ENCODE measurements at places on chromosomes 7 and 10.
A peak's percentile ranks its signal among the peaks of the same experiment; 100 is the strongest.

- DNase-seq: no peak
These were observed 34.6 kb upstream of the UNCX start for GRCh38 chr7:1197997-1198625.

GRCh38 chr10:71981015-71981875 lies 17.1 kb downstream of the CHST3 start:
- DNase-seq: no peak

DNA sequence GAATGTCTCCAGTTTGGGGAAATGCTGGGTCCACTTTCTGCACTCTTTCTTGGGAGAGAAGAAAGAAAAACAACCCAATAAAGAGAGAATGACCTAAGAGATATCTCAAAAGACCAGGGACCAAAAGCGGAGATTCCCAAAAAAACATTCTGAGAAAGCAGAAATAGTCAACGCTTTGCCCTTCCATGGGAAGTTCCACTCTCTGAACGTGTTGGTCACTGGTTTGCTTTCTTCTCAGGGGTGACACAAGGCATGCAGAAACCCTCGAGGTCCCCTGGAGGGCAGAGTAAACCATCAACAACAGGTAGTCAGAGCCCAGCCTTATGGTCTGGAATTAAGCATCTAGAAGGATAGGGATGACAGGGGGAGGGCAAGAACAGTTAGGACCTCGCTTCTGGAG lies 26.2 kb upstream of the AOAH start:
- no peak for DNase-seq

DNA sequence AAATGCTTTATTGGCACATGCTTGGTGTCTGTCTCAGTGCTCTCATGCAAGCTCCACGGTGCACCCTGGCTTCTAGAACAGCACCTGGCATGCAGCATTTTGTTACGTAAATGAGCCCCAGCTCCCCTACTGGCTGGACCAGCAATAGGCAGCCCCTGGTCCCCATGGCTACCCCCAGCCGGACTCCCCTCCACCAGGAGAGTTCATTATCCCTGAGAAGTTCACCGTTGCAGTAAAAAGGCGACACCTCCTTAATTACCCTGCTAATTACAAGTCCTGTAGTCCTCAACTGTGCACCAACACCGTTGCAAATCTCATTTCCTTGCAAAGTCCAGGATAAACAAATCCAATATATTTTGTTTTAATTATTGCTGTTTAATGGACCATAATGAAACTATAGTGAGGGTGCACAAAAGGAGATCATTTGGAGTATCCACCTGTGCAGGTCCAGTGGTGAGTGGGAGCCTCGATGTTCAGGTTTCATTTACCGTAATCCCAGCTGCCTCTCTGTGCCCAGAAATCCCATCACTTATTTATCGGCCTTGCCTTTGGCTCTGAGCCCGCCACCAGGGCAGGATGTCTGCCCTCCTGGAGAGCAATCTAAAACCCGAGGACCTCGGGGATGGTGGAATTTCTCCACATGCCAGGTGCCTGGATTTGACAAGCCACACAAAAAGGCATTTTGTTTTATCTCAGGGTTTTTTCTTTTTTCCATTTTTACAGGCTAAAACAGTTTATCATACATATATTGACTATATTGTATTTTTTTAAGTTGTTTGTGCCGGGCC lies 12.8 kb upstream of the DRGX start:
- peak; percentile 16 for DNase-seq

- DNase-seq: no peak
These were observed 117.2 kb downstream of the MYOF start for GRCh38 chr10:93364966-93365365.

GRCh38 chr7:30887464-30887872 lies 24.2 kb upstream of the AQP1 start:
- DNase-seq: no peak

DNA sequence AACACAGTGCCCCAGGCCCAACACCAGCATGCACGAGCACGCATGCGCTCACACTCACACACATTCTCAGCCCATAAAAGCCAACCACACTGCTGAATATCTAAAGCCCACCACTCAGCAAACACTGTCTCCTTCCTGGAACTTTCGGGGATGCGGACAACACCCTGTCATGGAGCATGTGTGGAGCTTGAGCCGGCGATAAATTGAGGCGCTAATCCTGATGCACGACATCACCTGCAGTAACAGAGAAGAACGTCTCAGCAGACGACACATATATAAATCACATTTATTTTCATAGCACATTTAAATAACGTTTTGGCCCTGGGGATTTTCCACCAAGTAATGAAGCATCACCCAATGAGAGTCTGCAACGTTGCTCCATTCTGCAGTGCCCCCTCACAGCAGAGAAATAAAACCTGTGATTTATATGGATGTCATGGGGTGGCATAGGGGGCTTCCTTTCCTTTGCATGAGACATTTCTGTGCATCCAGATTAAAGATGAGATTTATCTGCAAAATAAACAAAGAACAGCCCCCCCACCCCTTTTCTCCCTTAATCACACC lies 267.7 kb upstream of the NFE2L3 start:
- no peak for DNase-seq

DNA sequence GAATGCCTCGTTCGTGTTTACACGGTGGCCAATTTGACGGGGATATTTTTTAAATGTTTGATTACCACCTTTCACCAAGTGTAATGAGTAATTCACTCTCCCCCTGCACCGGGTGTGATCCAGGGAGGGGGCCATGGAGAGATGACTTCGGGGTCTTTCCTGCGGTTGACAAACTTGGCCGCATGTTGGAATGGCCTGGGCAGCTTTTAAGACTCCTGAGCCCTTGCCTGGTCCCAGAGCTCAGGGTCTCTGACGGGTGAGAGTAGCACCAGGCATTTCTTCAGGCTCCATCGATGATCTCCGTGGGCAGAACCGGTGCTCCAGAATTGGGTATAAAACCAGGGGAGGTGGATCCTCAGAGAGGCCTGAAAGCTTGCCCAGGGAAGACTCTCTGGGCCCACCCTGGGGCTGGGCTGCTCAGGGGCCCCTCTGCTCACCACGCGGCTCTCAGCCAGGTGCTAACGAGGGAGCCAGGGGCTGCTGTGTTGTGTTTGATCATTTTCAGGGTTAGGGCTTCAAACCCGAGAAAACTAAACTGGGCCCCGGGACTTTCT lies 882 bp downstream of the ZNF282 start:
- DNase-seq: no peak

DNA sequence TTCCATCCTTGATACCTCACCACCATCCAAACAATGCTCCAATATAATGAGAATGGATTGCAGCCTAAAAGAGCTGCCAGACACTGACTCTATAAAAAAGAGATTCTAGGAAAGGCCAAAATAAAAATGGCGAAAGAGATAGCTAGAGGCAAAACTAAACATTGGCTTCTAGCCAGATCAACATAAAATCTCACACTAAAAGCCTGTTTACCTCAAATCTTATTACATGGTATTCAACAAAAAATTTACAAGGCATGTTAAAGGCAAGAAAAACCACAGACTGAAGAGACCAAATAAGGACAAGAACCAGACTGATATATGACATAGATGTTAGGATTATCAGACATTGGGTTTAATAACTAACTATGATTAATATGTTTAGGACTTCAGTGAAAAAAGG lies 1127.0 kb downstream of the DNAJB9 start:
- DNase-seq: no peak

DNA sequence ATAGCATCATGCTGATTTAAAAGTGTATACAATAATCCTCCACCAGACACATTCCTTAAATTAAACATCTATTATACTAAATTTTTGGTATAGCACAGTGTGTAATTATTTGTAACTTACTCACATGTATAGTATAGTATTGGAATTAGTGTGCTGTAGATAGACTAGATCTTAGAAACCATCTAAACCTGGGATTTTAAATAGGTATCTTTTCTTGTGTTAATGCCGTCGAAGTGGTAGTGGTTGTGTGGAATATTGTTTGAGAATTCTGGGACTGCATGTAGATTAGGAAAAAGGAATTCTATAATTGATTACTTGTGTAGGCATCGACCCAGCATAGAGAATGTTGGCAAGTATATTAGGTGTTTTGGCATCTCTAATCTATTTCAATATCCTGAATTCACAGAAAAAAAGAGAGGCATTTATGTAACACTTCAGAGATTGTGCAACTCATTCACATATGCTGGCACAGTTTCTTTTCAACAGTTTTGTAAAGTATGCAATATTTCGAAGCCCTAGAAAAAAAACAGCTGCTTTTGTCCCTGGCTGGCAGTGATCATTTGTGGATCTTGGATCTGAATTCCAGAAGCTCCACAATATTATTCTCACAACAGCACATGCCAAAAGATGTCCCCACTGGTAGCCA lies 145.5 kb upstream of the AGR3 start:
- no peak for DNase-seq

GRCh38 chr7:19177269-19177668 lies 32.0 kb upstream of the FERD3L start:
- no peak for DNase-seq

DNA sequence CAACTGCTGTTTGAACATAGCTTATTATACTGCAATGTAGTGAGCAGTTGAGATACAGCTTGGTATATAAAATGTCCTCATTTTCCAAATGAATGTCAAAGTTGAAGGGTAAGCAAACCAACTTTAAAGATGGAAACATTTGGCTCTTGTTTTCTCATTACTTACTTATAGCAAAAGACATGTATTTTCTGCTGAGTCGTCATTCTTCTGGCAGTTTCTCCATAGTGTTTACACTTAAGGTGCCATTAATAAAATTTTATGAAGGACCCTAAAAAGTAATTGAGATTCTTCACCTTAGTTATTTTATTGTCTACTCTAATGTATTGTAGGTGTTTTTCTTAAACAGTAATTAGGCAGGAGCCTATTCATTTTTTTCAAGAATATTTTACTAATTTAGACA lies 68.6 kb downstream of the INSYN2A start:
- DNase-seq: no peak

- DNase-seq: no peak
These were observed 697.6 kb downstream of the KCNMA1 start for GRCh38 chr10:76939933-76940468.

DNA sequence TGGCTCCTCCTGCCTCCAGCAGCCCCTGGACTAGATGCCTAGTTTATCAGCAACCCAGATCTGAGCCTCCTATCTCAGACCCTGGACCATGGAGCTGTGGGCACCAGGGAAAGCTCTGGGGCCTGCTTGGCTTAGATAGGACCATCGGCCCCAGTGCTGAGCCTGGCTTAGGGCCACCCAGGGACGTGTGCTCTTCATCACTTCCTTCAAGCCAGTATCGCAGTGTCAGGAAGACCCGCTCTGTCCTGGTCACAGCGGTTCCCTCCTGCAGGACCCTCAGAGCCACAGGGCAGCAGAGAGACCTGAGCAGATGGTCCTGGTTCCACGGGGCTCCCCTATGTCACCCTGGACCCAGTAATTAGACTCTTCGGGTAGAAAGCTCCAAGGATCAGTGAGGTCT lies 105.7 kb upstream of the FAM20C start:
- no peak for DNase-seq

DNA sequence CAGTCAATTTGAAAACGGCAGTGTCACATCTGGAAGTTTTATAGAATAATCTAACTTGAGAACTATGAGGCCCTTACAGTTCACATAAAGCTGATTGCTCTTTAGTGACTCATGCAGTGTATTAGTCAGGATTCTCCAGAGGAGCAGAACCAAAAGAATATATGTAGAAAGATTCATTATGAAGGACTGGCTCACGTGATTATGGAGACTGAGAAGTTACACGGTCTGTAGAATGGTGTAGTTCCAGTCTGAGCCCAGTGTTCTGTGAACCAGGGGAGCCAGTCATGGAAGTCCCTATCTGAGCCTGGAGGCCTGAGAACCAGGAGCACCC lies 21.5 kb downstream of the RBM33 start:
- DNase-seq: no peak

DNA sequence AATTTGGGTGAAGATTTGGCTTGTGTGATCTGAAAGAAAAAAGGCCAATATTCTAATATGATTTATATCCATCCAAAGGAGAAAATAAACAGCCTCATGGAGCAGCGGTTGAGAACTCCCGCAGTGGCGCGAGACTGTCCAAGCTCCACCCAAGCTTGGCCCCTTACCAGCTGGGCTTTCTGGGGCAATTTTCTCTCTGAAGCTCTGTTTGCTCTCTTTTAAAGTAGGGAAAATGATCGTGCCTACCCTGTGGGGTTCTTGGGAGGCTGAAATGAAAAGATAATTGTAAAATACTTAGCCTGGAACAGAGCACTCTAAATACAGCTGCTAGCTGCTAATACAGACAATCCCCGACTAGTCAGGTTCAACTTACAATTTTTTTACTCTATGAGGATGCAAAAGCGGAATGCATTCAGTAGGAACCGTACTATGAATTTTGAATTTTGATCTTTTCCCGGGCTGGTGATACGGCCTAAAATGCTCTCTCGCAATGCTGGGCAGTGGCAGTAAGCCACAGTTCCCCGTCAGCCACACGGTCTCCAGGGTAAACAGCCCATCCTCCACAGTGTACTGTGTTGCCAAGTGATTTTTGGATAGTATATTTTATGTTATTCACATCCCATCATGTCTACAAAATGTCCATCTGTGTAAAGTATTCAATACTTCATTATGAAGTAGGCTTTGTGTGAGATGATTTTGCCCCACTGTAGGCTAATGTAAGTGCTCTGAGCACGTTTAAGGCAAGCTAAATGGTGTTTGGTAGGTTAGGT lies 137.7 kb downstream of the CHN2 start:
- DNase-seq: no peak

DNA sequence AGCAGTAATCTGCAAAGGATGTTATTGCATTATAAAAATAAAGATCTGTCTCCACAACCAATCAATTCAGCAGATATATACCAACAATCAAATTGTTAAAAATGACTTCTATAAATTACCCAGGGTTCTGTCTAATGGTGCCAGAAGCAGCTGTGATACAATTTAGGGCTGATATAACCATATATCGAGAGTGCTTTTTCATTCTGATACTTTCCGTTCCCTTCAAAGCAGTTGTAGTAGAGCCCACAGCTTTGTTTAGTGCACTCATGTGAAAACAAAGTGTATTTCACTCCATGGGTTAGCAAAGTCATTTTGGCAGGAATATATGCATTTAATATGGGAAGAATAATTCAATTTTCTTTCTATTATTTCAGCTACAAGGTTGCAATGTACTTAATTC lies 83.1 kb upstream of the CHCHD3 start:
- no peak for DNase-seq

- DNase-seq: no peak
These were observed 400.5 kb downstream of the PTPRN2 start for GRCh38 chr7:158186864-158187693.

DNA sequence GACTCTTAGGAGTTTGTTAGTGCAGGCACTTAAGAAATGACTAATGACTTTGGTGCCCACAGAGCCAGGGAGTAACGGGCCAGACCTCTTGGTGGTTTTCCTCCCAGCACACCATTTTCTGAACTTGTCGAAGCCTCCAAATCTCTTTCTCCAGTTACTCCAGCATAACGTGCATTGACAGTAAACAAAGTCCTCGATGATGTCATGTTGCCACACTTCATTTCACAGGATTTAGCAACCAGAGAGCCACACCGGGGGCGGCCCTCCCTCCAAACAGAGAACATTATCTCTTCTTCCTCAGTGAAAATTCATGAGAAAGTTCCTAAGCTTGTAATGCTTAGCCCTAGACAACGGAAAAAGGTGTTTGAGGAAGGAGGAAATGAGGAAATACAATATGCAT lies 4.0 kb upstream of the SVOPL start:
- no peak for DNase-seq
